Neural crest cell (in vitro differentiated cells): ENCODE measurements at places on chromosomes 4 and X. TPM values are rescaled to one million over a fixed set of nuclear protein-coding genes. Genes with fewer than 3 reads are reported as not detected.

Gene MMRN1
- 10.7 and 11.7 TPM in 2 replicates for total RNA-seq

Gene LUZP4
- total RNA-seq, result not detected in 2 replicates

Gene SUPT20HL2
- total RNA-seq, result not detected in 2 replicates

Gene SOD3
- 0.16 and 0.32 TPM in 2 replicates for total RNA-seq

Gene ZMAT1
- 4.7 and 4.9 TPM in 2 replicates for total RNA-seq

Gene CXorf65
- total RNA-seq, result not detected in 2 replicates
